Activated CD4-positive, alpha-beta T cell treated with anti-CD3 and anti-CD28 coated beads for 24 hours (primary cell): ENCODE measurements at places on chromosomes 1 and 21.

- no peak for DNase-seq
These were observed 24.6 kb downstream of the CLSPN start for GRCh38 chr1:35745124-35745730.

DNA sequence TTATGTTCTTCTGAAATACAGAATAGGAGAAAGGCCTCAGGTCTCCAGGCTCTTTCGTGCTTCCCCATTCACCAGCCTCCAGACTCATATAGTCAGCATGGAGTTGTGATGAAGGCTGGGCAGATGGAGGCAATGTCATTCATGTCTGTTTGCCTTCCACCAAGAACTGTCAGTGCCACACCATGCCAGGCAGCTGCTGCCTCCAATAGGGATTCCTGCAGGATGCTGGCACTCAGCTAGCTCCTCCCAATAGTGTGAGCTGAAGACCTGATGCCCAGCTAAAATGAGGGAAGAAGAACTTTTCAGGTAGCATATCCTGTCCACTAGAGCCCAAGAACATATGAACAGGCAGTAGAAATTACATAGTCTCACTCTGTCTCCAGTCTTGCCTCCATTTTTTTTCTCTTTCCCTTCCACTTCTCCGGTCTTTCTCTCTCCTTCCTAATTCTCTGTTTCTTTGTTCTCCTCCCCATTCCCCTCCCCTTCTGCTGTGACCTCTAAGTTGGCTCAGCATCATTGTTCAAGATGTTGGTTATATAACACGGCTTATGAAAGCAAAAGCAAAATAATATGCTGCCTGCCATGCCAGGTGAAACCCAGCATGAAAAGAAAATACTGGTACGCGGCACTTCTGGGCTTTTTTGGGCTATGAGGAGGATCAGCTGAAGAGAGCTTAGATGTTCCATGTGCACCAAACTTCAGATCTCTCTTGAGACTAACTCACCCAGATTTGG, 17.3 kb downstream of the GLUL start:
- DNase-seq, result no peak

DNA sequence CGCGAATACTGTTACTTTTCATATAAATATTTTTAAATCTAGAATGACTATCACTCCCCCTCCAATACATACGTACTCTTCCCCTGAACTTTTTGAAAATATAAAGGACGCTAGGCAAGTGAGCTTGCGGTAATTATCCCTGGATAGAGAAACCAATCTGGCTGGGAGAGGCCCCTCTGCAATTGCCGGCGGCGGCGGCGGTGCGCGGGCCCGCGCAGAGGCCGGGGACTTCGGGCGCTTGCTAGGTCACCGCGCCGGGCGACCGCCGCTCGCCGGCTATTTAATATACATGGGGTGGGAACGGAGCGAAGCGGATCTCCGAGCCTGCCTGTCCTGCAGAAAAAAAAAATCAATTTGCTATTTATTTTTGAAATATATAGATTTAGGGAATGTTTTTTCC, 416.3 kb upstream of the ESRRG start:
- DNase-seq, result no peak

GRCh38 chr1:85479491-85479890, 14.5 kb upstream of the DDAH1 start:
- DNase-seq, result no peak

GRCh38 chr21:25925936-25926335, 191.2 kb downstream of the GABPA start:
- no peak for DNase-seq

DNA sequence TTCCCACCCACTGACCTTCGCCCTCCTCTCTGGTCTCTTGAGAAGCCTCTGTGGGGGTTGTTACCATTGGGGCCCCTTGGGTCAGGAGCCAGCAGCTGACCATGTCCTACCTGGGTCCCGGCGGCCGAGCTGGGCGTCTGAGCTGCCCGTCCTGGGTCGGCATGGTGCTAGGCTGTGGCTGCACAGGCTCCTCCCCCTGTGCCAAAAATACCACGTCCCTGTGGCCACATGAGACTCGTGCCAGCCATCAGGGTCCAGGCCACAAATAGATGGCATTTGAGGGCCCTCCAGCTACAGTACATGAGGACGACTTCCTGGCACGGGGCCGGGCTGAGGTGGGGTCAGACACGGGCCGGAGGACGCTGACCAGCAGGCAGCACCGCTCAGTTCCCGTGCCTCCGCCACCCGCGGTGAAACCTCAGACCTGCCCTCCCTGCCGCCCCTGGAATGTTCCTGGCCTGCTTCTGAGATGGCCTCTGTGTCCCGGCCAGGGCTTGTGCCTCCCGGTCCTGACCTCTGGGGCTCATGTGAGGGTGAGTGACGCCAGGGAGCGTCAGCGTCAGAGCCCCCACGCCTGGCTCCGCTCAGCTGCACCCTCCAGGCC, at the start of gene PERM1:
TSS of gene PERM1 (minus strand) at position 139 of the 604 bp plus-strand sequence. CDS start 1,064 bp downstream, outside the sequence.
- DNase-seq, result no peak

- no peak for DNase-seq
These were observed 169.4 kb upstream of the HMCN1 start for GRCh38 chr1:185564816-185565215.

DNA sequence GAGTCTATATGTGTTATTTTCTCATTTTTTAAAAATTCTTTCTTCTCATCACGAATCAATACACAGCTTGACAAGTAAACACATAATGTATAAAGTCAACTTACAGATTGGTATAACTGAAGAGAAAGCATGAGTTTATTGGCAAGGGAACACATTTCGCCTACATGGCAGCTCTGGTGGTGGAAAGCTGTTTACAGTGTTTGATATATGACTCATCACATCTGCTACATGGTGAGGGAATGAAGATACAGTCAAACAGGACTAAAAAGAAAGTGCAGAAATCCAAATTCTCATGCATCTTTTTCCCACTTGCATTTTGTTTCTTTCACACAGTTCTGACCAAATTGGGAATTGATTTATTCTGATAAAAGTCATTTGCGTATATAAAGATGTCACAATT, 122.2 kb upstream of the ADGRL4 start:
- no peak for DNase-seq

DNA sequence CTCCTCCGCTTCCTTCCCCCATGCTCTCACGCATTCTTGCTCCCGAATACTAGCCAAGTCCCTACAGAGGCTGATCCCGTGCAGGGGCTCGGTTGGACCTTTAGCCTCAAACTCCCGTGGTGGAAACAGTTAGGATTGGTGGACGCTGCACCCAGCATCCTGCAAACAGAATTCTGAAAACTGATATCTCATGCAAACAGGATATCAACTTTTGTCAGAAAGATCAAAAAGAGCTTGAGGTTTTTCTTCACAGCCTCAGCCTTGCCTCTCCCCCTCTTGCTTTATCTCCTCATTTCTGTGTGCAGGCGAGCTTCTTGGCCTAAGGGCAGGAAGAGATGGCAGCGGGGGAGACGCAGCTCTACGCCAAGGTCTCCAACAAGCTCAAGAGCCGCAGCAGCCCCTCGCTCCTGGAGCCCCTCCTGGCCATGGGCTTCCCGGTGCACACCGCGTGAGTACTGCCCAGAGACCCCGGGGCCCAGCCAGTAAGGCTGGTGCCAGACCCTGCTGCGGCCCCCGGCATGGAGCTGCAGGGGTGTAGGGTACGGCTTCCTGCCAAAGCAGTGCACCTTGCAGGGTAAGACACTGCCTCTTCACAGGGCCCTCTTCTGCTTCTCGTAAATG, at the start of gene UBASH3A:
TSS of gene UBASH3A (plus strand) at position 292 of the 621 bp plus-strand sequence. CDS start at position 336, 44 bp downstream.
- DNase-seq, result no peak

GRCh38 chr1:52164604-52165003, 22.7 kb downstream of the ZFYVE9 start:
- DNase-seq, result no peak

DNA sequence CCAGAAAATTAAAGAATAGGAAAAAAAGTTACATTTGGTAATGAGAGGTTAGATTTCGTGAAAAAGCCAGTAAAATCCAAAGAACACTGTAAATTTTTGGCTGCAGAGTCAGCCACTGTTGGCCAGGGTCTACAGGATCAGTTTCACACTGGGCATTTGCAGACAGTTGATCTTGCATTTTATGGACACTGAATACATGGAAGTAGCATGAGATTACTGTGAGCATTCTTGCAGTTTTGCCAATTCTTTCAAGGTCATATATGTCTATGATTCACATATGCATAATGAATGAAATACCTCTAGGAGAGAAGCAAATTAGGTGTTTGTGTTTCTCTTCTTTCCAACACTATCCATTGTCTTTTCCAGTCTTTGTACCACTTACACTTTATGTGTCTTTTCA, 200.8 kb upstream of the DPYD start:
- DNase-seq, result no peak

- no peak for DNase-seq
These were observed 36.2 kb downstream of the CAMK2N1 start for GRCh38 chr1:20449735-20450311.

DNA sequence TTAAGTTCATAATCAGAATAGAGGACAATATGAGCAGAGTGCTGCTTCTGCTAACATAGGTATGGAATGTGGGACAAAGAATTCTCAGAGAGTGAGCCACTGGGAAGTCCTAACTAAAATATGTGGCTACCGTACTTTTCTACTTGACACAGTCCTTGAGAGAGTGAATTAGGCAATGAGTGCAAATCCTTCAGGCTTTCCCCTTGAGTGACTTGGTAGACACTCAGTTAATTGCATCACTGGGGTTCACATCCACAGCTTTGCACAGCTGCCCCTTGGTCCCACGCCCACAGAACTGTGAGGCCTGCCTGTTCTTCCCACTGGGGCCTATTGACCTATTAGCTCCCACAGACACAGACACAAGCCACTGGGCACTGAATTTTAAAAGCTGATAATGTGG, 40.5 kb upstream of the PAXBP1 start:
- no peak for DNase-seq

GRCh38 chr1:39656391-39656790, 15.5 kb downstream of the NT5C1A start:
- no peak for DNase-seq

- no peak for DNase-seq
These were observed 4.9 kb upstream of the TBX15 start for GRCh38 chr1:118992868-118993699.

- no peak for DNase-seq
These were observed 84.7 kb downstream of the EPHB2 start for GRCh38 chr1:22795366-22795714.
